ENCODE measurements at places on chromosomes 3 and 15.

GRCh38 chr3:37450561-37450960 is 276.2 kb upstream of the LRRFIP2 start:
- no peak for DNase-seq

GRCh38 chr3:49867871-49868321 is 1.8 kb downstream of the CAMKV start:
- no peak for DNase-seq

GRCh38 chr15:33662014-33662413 is 306.3 kb upstream of the CHRM5 start:
- no peak for DNase-seq

DNA sequence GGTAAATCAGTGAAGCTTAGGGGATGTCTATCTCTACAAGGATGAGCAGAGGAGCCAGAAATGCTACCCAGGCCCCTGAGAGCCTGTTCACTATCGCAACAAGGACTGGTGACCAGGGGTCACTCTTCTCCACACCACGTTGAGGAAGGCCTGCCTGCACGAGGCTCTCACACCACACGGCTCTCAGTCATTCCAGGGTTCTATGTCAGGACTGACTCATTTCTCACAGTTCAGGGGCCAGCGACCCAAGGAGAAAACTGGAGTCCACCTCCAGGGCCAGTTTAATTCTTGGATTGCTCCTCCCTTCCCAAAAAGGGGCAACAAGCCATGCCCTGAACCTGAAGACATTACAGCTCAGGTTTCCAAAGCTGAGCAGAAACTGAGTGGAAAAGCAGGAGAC is 33.9 kb downstream of the ANP32A start:
- no peak for DNase-seq

GRCh38 chr15:32134842-32135241 is 104.5 kb downstream of the CHRNA7 start:
- DNase-seq, result no peak

- DNase-seq, result peak; percentile 13
These were observed 1.4 kb downstream of the DUT start for GRCh38 chr15:48332642-48333034.

GRCh38 chr3:197368821-197369220 is 70.4 kb upstream of the DLG1 start:
- no peak for DNase-seq

- DNase-seq, result peak; percentile 14
These were observed 379.0 kb upstream of the TPRG1 start for GRCh38 chr3:188792793-188793192.

DNA sequence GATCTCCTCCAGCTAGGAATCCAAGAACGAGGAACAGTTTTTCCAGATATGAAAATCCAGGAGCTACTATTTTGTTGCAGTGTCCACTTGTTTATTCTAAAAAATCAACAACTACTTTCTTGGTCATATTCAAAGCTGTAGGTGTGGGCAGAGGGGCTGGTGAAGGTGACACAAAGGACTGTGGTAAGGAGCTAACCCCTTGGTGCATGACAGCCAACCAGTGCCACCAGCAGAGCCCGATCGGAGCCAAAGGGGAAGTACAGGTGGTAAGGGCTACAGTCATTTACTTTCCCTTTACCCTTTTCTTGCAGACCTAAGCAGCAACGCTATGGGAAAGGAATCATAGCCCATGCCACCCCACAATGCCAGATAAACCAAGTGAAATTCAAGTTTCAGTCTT is 30.7 kb downstream of the PLA1A start:
- no peak for DNase-seq

DNA sequence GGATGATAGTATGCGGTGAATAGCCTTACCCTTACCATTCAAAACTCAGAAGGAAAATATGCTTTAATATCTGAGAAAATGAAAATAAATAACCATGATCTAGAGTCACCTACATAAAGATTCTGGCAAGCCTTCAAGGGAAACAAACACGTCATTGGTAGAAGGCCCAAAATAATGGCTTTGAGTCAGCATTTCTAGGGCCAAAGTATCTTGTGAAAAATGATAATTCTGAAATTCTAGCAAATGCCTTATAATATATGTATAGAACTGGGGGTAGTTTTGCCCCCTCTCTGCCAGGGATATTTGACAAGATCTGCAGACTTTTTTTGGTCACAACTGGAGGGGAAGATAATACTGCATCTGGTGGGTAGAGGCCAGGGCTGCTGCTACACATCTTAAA is 15.4 kb downstream of the PLSCR1 start:
- DNase-seq, result no peak

DNA sequence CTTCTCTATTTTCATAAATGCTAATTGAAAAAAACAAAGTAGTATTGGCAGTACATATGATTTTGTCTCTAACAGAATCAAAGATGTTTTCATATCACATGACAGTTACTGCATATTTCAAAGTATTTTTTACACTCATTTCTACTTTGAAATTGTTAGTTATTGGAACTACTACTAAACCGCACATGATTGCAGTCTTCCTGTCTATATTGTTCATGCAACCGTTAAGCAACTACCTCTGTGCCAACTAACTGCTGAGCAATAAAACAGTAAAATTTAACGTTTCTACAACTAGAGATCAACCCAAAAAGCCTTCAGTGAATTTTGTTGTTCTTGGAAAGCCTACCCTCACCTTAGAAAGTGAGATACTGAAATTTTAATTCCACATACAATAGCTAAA is 64.2 kb downstream of the DMXL2 start:
- no peak for DNase-seq

GRCh38 chr3:194851254-194851653 is 165.6 kb downstream of the FAM43A start:
- no peak for DNase-seq

- DNase-seq, result no peak
These were observed 64.5 kb upstream of the LRIG1 start for GRCh38 chr3:66565301-66565700.

GRCh38 chr3:195040773-195041520 is 230.0 kb downstream of the XXYLT1 start:
- DNase-seq, result no peak

- DNase-seq, result no peak
These were observed 4.8 kb downstream of the SMAD6 start for GRCh38 chr15:66706840-66707239.

- DNase-seq, result no peak
These were observed 351.3 kb upstream of the CCDC54 start for GRCh38 chr3:107025961-107026360.

DNA sequence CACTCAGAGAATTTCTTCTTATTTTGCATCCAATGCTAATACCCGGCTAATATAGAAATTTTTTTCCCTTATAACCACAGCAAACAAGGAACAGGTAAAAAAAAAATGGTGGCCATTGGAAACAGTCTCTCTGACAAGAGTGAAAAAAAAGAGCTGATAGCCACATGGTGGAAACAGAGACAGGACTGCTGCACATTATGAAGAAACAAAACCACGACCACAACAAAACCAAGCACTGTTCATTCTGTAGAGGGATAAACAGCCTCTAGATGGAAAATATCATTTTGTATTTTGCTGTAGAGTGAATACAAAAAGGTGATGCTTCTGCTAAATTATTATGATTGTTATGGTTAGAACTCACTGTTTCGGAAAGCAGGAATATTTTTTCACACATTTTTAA is 686.2 kb downstream of the NLGN1 start:
- DNase-seq, result no peak

DNA sequence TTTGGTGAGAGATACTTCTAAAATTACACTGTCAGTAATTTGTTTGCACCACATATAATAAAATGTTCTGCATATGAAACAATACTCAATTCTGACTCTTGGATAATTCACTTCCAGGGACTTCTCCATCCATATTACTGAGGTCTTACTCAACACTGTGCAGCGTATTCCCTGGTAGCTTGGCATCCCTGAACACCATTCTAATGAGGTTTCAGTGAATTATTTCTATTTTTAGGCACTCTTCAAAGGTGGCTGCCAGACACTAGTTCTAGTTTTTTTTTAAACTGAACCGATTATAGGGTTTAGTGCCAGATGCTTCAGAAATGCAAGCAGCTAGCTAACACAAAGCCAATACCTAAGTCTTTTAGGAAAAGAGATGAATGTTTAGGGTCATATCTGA is 283.3 kb downstream of the FEZF2 start:
- no peak for DNase-seq

DNA sequence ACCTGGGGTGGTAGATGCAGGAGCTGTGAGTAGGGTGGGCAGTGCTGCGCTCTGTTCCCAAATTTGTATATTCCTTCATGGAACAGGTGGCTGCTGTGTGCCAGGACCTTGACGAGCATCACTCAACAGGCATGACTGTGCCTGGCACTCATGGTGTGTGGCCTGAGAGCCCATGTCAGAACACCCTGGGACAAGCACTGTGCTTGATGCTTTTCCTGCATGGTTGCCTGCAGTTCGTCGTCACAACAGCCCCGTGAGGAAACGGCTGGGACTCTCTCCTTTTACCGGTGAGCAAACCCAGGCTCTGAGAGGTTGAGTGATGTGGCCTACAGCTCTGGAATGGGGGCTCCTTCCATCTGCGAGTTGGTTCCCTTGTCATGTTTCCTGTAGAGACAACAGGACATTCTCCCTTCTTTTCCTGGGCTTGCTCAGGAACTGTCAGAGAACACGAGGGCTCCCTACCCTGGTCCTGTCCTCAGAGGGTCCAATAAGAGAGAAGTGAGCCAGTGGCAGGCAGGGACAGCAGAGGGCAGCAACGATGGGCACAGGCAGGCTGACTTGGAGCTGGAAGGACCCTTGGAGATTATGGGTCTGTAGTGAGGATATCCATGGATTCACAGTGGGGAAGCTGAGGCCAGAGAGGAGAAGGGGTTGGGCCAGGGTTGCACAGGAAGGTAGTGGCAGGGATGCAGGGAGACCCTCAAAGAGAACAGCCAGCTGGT is 37.4 kb downstream of the PRKCD start:
- no peak for DNase-seq

GRCh38 chr15:47820747-47821319 is 103.5 kb downstream of the SEMA6D start:
- DNase-seq, result no peak

- DNase-seq, result no peak
These were observed 4.9 kb upstream of the P3H2 start for GRCh38 chr3:190125436-190126068.

GRCh38 chr3:165549665-165550064 is 287.6 kb downstream of the BCHE start:
- no peak for DNase-seq

GRCh38 chr15:32671339-32672325 is 30.1 kb downstream of the SCG5 start:
- DNase-seq, result no peak

DNA sequence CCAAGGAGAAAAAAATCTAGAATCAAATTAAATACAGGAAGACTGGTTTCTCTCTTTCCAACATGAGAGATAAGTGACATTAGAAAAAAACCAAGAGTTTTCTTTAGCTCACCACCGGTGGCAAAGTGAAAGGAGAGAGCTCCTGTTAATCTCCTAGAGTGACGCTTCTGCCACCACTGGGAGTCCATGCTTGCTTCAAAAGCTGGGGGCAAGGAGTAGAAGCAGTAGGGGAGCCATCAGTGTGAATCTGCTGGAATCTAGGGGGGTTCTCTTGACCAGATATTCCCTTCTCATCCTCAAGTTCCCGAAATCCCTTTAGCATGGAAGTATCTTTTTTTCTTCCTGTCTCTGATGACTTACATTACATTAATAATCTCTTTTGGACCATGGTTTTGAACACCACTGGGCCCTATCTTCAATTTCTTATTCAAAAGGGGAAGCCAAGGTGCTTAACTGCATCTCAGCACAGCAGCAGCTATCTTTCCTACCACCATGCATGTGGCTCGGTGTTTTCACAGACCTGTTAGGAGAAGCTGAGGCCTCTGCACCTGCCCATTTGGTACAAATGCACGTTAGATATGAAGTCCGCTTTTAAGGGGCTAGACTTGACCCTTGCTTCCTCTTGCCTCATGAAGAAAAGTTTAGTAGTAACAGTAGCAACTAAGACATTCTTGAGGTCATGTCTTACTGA is 6.6 kb upstream of the ICE2 start:
- no peak for DNase-seq

GRCh38 chr3:8825153-8825825 is 55.9 kb upstream of the OXTR start:
- no peak for DNase-seq

DNA sequence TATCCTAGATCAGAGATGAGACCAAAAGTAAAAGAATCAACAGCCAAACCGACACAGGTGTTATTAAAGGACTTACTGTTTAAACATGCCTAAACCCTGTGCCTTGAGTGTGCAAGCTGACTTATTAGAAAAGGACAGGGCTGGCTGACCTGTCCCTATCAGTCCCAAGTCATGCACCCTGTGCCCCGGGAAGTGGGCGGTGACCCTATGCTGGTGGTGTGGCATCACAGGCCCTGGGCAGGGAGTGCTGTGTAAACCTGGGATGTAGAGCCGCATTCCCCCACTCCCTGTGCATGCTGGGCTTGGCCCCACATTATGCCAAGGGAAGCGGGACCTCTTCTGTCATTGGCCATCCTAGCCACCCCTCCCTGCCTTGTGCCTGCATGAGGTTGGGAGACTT is 10.6 kb downstream of the DNAJA4 start:
- DNase-seq, result no peak

DNA sequence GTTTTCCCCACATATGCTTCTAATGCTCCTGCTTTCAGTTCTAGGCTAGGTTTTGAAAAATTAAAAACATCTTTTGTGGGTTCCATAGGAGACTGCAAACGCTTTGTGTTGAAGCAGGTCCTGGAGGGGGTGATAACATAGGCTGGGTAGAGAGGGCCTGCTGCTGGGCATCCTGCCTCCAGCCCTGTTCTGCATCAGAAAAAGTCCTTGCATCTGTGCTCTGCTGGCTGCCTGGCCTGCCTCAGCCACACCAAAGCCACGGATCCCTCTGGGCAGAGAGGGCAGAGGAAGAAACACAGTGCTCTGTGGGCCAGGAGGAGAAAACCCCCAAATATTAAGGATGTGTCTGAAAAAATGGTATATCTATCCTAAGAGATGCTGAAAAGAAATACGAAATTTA is 3.9 kb upstream of the ARPP21 start:
- DNase-seq, result no peak

- DNase-seq, result no peak
These were observed 114.2 kb downstream of the PGPEP1L start for GRCh38 chr15:98893401-98893800.

DNA sequence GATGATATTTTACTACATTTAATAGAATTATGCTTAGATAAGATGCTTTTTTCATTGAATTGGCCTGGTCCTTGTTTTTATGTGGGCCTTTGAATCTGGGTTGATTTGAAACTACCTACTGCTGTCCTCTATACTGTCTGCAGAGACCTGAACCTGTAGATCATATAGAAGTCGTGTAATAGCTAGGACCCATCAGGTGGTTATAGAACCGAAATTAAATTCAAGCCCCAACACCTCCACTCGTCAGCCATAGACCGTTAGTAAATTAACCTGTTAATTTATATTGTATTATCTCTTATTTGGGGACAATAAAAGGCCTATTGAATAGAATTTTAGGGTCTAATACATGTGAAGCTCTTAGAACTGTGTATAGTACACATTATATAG is 108.4 kb downstream of the MBNL1 start:
- DNase-seq, result no peak

DNA sequence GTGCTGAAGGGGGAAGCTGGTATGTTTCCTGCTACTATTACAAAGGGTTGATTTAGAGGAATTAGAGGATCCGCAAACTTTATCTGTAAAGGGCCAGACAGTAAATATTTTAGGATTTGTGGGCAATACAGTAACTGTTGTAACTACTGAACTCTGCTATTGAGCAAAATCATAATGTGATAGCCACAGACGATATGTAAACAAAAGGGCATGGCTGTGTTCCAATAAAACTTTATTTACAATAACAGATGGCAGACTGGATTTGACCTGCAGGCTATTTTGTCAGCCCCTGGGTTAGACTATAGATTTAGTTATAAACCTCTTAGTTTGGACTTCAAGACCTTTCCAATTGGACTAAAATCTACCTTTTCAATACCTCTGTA is 27.8 kb upstream of the KCNMB2 start:
- DNase-seq, result no peak

GRCh38 chr15:33963831-33964664 is 4.2 kb upstream of the CHRM5 start:
- DNase-seq, result no peak
